IPS-NIHi11 (cell line): ENCODE measurements at places on chromosomes 6 and 20.
A peak's percentile ranks its signal among the peaks of the same experiment; 100 is the strongest.

DNA sequence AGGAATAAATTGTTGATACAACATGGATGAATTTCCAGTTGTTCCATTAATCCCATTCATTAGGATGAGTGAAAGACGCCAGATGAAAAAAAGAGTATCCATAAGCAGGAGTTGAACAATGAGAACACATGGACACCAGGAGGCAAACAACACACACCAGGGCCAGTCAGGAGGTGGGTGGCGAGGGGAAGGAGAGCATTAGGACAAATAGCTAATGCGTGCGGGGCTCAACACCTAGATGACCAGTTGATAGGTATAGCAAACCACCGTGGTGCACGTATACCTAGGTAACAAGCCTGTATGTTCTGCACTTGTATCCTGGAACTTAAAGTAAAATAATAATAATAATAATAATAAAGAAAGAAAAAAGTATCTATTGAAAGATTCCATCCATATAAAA is 11.1 kb downstream of the PCED1A start:
- DNase-seq, result no peak

GRCh38 chr6:107116328-107116892 is 1.1 kb upstream of the BEND3 start:
- DNase-seq, result peak; percentile 49

- DNase-seq, result peak; percentile 8
Measured at GRCh38 chr6:132365281-132365907, 35.9 kb downstream of the MOXD1 start.

GRCh38 chr6:108800427-108800864 is 47.8 kb upstream of the ARMC2 start:
- DNase-seq, result no peak

- DNase-seq, result no peak
Measured at GRCh38 chr6:95545226-95545625, 32.1 kb upstream of the MANEA start.

DNA sequence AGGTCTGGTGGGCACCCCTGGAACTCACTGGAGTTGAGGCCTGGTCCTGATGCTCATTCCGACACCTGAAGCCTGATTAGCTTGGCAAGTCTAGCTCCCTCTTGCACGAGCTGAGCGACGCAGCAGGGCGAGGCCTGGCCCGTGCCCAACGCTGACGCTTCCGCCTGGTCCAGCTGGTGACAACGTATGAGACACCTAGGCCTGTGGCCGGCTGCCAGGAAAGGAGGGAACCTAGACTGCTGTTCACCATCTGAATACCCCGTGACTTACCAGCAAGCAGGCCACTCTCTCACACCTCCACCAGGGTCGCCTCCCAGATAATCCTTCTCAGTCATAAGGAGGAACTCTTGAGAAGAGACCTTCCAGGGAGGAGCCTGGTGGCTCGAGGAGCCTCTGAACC is 24.5 kb downstream of the YTHDF1 start:
- DNase-seq, result no peak

GRCh38 chr6:40476673-40477072 is 110.5 kb downstream of the LRFN2 start:
- DNase-seq, result no peak

DNA sequence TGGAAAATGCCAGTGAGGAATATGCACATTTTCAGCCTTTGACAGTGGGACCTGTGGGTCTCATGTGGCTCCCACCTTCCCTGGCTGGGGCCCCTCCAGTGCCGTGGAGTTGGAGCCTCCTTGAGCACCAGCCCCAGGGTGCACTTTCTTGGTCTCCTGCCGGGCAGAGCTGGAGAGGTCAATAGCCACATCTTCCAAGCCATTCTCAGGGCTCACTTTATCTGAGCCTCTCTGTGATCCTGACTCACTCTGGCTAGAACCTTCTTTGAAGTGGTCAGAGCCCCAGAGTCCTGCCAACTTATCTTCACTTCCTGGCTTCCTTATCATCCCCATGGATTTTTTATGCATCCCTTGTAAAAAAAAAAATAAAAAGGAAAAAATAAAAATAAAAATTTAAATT is 5.7 kb downstream of the VSX1 start:
- DNase-seq, result no peak

GRCh38 chr6:100704961-100705360 is 176.2 kb downstream of the ASCC3 start:
- no peak for DNase-seq

DNA sequence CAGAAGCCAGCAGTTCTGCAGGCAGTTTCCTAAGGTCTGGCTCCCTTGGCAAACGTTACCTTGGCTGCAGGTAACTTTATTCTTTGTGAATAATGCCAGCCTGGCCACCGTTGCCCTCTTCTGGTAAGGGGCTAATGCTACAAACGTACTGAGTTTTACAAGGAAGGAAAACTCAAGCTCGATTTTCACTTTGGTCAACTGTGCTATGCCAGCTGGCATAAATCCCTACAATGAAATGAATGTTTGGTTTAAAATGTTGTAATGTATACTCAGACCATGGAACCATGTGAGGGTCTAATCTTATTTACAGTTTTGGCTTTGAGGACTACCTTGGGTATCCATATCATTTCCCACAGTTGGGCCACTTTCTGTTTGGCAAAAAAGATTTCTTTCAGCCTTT is 101.4 kb downstream of the SLX4IP start:
- no peak for DNase-seq

- no peak for DNase-seq
Measured at GRCh38 chr6:165984729-165985275, 182.8 kb downstream of the TBXT start.

GRCh38 chr20:40925829-40926510 is 102.7 kb upstream of the TOP1 start:
- DNase-seq, result no peak

DNA sequence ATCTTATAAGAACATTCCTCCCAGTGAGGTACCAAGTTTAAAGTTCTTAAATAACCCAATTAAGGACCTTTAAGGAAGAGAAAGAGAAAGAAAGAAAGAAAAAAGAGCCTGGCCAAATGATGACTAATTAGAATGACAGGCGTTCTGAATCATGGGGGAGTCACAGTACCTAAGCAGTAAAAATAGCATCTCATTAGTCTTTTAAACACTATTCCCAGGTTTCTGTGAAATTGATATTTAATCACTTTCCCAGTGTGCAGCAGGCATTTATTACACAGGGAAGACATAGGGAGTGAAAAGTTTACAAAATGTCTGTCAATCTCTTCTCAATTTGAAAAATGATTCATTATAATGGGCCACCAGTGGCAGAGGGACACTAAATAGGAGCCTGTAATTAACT is 251.4 kb upstream of the MANEA start:
- DNase-seq, result no peak

- DNase-seq, result no peak
Measured at GRCh38 chr6:13302751-13303667, 25.3 kb downstream of the TBC1D7 start.

DNA sequence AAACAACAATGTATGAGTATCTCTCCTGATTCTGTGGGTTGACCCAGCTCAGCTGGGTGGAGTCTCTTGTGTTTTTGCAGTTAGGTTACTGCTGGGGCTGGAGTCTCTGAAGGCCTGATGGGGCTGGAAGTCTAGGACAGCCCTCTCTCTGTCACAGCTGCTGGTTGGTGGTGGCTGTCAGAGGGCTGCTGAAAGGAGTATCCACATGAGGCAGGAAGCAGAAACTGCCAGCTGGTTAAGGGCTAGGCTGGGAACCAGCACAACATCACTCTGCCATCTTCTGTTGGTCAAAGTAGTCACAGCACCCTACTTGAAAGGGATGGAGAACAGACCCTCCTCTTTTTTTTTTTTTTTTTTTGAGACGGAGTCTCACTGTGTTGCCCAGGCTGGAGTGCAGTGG is 10.0 kb upstream of the PACSIN1 start:
- no peak for DNase-seq

GRCh38 chr6:83429857-83430610 is 817 bp downstream of the ME1 start:
- peak; percentile 40 for DNase-seq

DNA sequence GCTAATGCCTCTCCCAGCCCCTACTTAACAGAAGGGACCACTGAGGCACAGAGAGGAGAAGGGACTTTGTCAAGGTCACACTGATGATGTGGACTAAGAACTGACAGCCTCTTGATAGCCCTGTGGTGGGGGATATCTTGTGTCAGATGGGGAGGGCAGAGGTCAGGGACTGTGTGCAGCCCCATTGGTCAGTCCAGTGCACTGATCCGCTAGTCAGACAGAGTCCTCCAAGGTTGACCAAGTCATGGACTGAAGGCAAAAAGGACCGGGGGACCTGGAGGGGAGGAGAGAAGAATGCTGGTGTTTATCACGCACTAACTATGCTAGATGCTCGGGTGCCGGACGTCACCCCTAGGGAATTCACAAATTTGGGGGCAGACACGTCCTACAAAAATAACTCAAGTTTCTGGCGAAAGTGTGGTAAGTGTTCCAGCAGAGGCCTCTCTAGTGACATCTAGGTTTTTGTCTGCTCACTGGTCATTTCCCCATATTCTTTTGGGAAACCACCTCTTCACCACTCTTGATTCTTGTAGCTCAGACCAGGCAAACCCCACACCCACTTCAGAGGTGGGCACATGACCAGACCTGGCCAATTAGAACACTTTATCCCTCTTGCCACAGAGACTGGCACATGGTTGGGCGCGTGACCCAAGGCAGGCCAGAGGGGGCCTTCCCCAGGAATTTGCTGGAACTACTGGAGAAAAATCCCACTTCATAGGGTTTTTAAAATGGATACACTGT is 21.0 kb downstream of the TCF15 start:
- DNase-seq, result no peak

DNA sequence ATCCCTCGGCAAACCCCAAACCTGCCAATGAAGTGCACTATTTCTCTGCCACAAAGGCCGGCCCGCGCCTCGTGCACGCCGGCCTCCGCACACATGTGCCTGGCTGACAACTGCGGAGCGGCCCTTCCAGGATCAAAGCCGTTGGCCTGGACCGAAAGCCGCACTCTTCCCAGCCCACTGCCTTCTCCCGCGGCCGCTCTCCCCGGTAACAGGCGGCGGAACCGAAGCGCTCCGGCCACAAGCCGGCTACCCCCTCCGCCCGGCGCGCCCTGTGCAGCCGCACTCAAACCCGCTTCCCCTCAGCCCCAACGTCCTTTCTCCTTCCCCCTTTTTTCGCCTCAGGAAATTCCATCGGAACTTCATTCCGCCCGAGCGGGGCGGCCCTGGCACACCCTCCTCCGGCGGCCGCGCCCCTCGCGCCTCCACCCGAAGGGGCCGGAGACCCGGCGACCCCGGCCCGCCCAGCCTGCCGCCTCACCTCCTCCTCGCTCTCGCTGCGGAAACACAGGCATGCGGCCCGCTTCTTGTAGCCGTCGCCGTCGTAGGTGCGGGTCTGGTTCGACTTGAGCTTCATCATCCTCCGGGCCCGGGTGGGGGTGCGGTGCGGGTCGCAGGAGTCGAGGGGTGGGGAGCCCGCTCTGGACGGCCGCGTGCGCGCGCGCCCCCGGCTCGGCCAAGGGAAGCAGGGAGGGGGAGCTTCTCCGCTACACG is 528 bp downstream of the NUDT3 start:
- peak; percentile 71 for DNase-seq

DNA sequence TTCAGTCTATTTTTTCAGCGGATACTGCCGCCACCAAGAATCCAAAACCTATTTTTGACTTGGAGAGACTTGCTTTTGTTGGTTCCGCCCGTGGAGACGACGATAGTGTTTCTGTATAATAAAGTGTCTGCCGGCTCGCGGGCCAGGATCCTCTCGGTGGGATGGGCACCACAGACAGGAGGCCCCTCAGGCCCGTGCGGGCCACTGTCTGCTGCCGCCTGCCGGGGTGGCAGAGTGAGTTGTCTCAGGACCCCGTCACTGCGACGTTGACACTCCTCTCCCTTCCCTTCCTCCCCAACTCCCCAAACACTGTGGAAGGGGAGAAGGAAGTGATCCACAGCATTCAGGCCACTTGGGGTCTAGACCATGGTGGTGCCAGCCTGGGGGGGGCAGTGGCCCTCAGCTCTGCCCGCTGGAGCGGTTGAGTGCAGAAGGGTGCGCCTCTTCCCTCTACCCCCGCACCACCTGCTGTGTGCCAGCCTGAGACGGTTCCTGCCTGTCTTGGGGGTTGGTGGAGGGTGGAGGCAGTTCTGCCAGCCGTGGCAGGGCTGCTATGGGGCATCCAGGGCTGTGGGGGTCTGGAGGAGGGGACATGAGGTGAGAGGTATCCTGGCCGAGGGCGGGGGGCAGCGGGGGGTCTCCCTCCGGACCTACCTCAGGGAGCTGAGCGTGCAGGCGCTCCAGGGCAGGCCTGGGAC is 17.5 kb downstream of the RBM38 start:
- no peak for DNase-seq

- DNase-seq, result no peak
Measured at GRCh38 chr20:58523072-58523970, 8.1 kb upstream of the APCDD1L start.

DNA sequence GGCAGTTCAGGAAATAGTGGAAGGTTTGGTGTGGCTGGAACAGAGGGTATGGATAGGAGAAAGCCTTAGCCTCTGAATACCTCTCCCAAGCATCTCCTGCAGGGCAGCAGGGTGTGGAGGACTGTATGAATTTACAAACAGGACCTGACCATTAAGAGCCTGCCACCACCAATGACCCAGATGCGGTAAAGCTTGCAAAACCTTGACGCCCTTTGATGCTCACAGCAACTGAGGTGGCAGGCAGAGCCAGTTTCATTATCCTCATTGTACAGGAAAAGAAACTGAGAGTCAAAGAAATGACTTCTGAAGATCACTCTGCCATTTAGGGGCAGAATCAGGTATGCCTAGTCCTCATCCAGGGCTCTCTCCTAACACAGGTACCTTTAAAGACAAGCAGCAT is 2.4 kb downstream of the HM13 start:
- no peak for DNase-seq

GRCh38 chr6:111356551-111356950 is 126.5 kb downstream of the REV3L start:
- DNase-seq, result no peak

DNA sequence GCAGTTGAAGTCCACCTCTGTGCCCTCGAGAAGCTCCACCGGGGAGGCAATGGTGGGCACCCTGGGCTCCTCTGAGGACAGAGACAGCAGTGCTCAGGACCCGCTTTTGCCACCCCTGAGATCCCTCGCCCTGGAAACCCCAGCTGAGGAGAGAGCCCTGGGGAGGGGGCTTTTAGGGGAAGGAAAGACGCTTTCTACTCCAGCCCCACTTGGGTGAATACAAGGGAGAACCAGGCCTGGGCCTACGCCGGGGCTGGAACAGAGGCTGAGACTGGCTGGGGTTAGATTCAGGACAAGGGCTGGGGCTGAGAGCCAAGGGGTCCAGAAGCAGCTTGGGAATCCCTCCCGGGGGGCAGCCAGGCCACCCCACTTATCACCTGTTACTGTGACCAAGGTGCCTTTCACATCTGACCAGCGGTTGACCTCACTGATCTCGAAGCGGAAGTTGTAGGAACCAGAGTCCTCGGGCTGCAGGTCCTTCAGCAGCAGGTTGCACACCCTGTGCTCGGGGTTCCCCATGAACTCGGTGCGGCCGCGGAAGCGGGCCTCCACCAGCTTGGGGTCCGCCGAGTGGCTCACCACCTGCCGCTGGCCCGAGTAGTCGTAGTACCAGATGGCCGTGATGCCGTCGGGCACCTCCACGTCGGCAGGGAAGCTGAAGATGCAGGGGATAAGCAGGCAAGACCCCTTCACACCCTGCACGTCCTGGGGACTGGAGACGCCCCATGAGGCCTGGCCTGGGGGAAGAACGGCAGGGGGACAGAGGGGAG is 6.2 kb downstream of the SIGLEC1 start:
- DNase-seq, result no peak
